ENCODE measurements at places on chromosomes 1 and 21.

DNA sequence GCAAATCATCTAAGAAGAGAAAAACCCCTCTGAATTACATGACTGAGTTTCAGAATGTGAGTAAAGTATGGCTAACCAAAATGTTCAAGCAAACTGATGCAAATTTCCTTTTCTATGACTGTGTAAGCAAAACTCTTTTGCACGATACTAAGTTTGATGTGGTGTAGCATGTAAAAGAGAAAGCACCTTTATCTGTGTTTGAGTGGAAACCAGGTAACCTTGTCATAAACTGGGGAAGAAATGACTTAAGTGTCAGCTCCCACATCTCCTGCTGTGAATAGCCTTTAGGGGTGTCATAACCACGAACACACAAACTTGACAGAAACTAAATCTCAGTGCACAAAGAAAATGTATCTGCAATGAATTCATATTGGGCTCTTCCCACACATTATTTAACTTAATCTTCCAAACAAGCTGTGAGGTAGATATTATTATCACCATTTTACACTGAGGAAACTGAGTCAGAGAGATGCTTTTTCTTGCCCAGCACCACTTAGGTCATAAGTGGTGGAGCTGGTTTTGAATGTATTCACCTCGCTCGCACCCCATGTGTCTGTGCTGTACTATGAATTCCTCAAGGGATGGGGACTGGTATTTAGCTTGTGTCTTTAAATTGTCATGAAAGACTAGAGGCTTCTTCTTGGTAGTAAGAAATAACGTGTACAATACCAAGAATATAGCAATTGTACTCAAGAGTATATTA lies 32.9 kb upstream of the IL12RB2 start:
- no peak for DNase-seq

DNA sequence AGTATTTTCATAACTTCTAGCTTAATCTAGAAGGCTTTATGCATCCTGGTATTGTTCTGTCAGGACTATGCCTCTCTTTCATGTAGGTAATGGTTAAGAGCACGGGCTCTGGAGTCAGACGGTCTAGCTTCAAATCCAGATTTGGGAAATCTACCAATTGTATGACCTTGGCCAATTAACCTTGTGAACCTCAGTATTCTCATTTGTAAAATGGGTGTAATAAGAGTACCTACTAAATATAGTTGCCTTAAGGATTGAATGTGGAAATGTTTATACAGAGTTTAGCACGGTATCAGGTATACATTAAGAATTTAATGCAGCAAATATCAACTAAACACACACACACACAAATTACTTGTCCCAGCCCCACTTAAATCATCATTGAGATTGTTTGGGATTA lies 97.3 kb upstream of the RAB3GAP2 start:
- no peak for DNase-seq

DNA sequence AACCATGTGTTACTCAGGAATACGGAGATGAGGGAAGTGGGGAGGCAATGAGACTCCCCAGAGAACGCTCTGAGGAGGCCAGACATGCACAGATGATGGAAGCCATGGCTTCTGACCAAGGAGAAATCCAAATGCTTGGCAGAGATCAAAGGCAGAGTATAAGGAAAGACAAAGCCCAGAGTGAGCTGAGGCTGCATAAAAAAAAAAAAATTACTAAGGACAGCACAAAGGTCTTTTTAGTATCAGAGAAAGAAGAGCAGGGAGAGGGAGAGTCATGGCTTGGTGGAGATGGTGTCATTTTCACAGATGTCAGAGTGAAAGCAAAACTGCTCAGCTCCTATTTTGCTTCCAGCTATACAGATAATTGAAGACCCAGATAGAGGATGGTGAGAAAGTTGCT lies 8.1 kb upstream of the NCF2 start:
- DNase-seq, result no peak

GRCh38 chr21:39056636-39057035 lies 126.6 kb downstream of the PSMG1 start:
- DNase-seq, result no peak

- no peak for DNase-seq
Observed at GRCh38 chr1:45246760-45247159, 40.4 kb upstream of the ZSWIM5 start.

- no peak for DNase-seq
Observed at GRCh38 chr21:40291560-40291959, 424.3 kb downstream of the PCP4 start.

GRCh38 chr21:42387164-42387563 lies 8.7 kb downstream of the TMPRSS3 start:
- no peak for DNase-seq

Data from erythroblast (primary cell).